ENCODE measurements at places on chromosomes 7 and 10. TPM values are rescaled to one million over a fixed set of nuclear protein-coding genes. Genes with fewer than 3 reads are reported as not detected.
A peak's percentile ranks its signal among the peaks of the same experiment; 100 is the strongest.

Gene EVX1
- polyA plus RNA-seq: not detected

Gene ING3
- polyA plus RNA-seq: 14.5 TPM

Gene CYP3A7
- 0.16 TPM for polyA plus RNA-seq

Gene GIMAP7
- polyA plus RNA-seq: not detected

Gene DPYSL4
- 1.1 TPM for polyA plus RNA-seq

GRCh38 chr7:151754142-151754590, 122.7 kb downstream of the PRKAG2 start:
- DNase-seq: peak; percentile 99

DNA sequence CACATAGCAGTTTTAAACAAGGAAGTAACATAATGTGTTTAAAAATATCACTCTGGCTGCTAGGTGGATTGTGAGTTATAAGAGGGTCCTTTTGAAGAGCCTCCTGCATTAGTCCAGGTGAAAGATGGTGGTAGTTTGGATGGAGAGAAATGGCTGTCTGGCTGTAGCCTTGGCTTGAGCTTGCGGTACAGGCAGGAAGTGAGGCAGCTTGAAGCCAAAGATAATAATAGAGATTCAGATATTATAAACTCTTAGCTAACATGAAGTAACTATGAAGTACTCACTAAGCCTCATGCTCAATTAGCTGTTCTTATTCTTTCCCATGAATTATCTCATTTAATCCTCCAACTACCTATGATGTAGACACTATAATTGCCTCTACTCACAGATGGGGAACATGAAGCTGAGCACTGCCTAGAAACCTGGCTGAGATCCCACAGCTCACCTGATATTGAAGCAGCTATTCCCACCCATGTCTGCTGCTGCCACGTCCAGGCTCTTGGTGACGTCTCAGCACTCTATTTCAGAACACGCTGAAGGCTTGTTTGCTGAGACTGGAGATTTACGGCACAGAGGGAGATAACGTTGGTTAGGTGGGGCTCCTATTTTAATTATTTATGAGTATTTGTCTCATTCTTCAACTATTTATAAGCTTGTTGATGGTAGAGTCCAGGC, 10.4 kb downstream of the C10orf120 start:
- DNase-seq: no peak

Gene EPO
- polyA plus RNA-seq: not detected

DNA sequence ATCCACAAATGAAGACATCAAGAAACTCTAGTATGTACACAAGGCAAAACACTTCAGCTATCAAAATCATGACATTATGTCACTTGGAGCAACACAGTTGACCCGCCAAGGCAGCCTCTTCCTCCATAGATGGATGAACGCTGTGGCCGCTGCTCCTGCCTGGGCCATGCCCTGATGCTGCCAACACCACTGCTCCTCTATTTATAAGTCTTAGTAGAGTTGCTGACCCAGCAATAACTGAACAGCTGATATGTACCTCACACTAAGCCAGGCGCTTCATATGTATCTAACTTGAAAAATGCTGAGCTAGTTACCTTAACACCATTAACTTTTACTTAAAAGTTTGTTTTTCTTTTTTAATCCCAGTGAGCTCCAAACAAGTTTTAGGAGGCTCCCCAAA, 131.9 kb downstream of the LYZL1 start:
- no peak for DNase-seq

DNA sequence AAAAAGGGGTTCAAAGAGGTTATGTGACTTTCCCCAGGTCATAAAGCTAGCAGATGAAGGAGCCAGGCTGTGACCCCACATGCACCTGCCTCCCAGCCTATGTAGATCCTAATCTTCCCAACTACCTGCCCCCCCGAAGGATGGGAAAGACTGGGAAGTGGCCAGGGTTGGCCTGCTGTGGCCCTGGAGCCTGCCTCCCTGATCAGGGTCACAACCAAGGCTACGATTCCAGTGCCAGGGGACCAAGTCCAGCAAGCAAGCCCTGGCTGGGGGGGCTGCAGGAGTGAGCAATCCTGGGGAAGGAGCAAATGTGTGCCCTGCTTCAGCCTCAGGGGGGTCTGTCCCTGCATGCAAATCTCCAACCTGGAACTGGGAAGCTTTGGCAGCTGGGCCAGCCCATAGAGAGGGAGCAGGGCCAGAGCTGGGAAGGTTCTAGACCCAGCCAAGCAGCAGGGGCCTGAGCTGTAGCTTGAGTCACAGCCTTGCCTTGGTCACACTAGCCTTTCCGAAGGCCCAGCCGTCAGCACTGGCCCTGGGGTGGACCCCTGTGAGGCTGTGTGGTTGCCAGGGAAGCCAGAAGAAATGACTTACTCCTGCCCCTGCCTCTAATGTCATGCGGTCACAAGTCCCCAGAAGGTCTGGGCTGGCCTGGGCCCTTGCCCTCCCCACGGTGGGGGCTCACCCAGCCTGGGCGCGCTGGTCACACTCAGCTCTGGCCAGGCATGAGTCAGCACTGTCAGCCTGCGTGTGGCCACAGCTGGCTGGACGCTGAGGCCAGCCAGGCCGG, 96.4 kb upstream of the ZMIZ1 start:
- DNase-seq: peak; percentile 93

Gene LIPF
- polyA plus RNA-seq: not detected

DNA sequence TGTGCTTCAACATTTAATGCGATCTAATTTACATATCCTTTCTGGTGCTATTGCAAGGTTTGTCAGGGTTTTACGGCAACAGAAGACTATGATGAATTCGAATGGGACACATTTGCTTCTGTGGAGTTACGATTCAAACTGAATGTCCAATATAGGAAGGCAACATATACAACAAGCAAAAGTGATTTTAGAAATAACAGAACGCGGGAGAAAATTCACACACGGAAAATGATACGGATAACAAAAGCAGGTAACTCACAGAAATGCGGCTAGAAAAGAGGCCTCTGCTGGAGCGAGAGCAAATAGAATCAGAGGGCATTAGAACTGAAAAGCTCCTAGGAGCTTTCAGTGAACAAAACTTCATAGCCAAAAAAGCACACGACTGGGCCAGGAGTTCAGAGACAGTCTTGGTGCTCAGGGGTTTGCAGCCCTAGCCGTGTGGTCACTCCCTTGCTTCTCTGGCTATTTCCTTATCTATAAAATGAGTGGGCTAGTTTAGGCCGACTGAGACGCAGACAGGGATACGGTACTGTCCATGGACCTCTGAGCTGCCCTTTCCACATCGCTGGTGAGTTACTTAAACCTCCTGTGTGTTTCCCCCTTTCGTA, 557 bp upstream of the TAX1BP1 start:
- peak; percentile 73 for DNase-seq

DNA sequence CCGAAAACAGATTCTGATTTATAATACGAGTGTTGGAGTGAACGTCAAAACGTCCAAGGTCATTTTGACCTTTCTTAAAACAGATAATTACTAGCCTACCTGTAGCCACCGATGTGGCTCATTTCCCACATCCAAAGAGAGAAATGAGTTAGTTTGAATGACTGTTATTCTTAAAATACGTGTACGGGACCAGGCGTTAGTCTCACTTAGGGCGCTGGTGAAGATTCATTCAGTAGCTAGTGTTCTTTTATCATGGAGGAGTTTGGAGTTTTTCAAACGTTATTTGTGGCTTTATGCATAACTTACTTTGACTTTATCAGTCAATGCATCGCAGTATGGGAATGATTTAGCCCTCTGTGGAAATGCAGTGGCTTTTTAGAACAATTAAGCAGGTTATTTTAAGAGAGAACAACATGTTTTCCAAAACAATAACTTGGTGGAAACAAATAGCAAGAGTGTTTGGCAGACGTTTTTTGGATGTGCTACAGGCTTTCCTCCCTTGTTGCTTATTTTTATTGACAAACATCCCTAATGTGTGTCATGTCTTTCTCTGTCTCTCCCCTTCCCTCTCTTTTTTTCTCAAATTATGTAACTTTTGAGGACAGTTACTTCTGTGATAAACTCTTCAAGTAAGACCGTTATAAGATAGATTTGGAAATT, 1.6 kb downstream of the BICC1 start:
- DNase-seq: no peak

- no peak for DNase-seq
Measured at GRCh38 chr7:107628461-107629064, 32.1 kb upstream of the SLC26A4 start.

- no peak for DNase-seq
Measured at GRCh38 chr10:132588301-132589013, 50.9 kb downstream of the INPP5A start.

Gene CLRN3
- not detected for polyA plus RNA-seq

- peak; percentile 90 for DNase-seq
Measured at GRCh38 chr10:131946321-131946751, 35.4 kb downstream of the BNIP3 start.

- peak; percentile 55 for DNase-seq
Measured at GRCh38 chr10:29862923-29863614, 196.3 kb downstream of the JCAD start.

GRCh38 chr10:132141076-132141475, 45.7 kb upstream of the DPYSL4 start:
- DNase-seq: no peak

Gene WDR86
- polyA plus RNA-seq: not detected

Gene CELF2
- 43.3 TPM for polyA plus RNA-seq

Gene MALRD1
- 0.64 TPM for polyA plus RNA-seq

DNA sequence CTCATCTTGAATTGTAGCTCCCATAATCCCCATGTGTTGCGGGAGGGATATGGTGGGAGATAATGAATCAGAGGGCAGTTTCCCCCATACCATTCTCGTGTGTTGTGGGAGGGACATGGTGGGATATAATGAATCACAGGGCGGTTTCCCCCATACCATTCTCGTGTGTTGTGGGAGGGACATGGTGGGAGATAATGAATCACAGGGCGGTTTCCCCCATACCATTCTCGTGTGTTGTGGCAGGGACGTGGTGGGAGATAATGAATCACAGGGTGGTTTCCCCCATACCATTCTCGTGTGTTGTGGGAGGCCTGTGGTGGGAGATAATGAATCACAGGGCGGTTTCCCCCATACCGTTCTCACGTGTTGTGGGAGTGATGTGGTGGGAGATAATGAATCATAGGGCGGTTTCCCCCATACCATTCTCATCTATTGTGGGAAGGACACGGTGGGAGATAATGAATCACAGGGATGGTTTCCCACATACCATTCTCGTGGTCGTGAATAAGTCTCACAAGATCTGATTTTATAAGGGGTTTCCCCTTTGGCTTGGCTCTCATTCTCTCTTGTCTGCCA, 271.0 kb downstream of the MAD1L1 start:
- DNase-seq: peak; percentile 98

DNA sequence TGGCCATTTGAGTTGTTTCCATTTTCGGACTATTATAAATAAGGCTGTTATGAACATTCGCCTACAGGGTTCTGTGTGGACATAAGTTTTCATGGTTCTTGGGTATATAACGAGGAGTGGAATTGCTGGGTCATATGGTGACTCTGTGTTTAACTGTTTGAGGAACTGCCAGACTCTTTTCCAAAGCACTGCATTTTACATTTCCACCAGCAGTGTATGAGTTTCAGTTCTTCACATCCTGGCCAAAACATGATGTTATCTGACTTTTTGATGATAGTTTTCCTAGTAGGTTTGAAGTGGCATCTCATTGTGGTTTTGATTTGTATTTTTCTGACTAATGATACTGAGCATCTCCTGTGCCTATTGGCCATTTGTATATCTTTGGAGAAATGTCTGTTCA, 5.4 kb downstream of the SUV39H2 start:
- DNase-seq: no peak

DNA sequence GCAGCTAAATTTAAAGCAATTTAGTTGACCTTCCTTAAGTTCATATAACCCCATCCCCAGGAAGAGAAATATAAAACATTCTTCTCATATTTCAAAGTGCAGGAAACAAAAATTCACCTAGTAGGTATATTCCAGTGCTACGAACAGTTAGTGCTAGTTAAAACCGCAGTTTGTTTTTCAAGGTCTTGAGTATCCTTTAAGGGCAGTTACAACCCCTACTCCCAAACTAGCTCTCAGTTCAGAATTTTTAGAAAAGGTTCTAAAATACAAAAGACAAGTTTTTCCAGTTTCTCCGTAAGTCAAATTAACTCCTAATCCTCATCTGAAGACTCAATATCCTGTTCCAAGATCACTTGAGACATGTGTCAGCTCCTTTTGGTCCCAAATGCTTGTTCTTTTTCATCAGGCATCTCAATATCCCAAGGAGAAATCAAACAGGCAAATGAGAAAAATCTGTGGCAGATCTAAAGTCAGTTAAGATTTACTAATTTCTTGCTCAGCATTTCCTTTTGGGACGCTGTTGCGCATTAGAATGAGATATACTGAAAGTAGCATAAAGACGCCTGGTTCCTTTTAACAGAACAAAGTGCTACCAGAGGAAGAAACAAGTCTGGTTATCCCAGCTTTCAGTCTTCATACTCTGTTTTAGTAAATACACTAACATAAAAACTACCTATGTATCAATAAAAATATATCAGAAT, 51.8 kb downstream of the ARHGAP12 start:
- no peak for DNase-seq

DNA sequence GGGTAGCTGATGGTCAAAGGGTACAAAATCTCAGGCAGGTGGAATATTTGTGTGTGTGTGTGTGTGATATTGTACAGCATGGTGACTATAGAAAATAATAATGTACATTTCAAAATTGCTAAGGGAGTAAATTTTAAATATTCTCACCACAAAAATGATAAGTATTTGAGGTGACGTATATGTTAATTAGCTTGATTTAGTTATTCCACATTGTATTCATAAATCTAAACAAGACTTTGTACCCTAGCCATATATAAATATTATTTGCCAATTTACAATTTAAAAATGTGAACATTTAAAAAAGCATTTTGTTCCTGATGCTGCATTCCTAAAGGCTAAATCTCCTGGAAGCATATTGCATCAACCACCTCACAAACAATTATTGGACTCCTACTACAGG, 47.0 kb downstream of the PFKFB3 start:
- no peak for DNase-seq

DNA sequence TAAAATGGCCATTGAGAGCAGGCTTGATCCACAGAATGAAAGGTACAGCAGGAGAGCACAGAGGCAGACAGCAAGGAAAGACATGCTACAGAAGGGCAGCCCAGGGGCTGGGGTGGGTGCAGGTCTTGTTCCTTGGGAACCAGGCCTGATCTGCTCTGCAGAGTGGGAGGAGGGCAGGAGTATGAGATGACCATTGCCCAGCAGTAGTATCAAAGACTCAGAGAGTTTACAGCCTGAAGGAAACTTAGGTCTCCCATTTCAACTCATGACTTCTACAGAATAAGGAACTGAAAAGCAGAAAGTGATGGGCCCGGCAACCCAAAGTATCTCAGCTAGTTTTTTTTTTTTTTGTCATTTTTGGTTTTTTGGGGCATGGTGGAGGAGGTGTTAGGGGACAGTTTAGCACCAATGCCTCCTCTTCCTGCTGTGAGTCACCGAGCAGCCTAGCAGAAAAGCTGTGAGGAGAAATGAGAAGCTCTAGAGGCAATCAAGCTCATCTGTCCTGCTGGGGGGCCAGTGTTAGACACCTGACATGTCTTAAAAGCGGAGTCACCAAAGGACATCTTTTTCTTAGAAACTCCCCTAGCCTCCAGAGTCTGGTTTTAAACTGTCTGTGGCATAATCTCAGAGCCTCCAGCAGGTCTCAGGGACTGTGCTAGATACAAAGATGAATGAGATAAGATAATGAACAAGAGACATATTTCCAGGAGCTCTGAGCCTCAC, 34.3 kb upstream of the HERPUD2 start:
- no peak for DNase-seq

- DNase-seq: no peak
Measured at GRCh38 chr7:70063927-70064326, 465.7 kb downstream of the AUTS2 start.

Gene ZNF107
- polyA plus RNA-seq: 1.6 TPM
